Naive B cell (primary cell): ENCODE measurements at places on chromosomes 1 and 21.
A peak's percentile ranks its signal among the peaks of the same experiment; 100 is the strongest.

- DNase-seq: no peak
Observed at GRCh38 chr1:86471291-86471690, 2.6 kb downstream of the CLCA1 start.

DNA sequence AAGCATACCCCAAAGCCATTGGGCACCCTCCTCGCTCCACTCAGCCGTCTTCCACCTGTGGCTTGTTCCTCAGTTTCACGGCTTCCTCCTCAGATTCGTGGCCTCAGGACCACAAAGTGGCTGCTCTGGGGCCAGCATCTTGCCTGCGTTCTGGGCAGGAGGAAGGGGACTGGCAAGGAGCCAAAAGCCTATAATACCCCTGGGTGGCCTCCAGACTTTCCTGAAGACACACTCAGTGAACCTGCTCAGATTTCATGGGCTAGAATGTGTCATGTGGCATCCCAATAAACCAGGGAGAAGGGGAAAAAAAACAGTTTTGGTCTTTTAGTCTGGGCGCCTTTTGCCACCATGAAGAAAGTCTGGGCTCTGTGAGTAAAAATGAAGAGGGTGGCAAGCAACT, 62.0 kb downstream of the SDC3 start:
- DNase-seq: no peak

DNA sequence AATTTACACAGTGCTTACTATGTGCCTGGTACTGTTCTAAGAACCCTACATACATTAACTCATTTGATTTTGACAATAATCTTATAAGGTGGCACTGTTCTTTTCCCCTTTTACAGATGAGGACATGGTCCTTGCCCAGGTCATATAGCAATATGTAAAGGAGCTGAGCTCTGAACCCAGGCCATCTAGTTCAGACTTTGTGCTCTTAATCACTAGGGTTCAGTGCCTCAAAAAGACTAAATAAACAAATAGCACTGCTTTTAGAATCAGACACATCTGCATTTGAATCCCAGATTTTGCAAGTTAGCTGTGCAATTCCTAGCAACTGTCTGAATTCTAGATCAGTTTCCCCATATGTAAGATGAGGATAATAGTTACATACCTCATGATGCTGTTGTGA, 8.7 kb upstream of the BCAR3 start:
- no peak for DNase-seq

- DNase-seq: no peak
Observed at GRCh38 chr1:14500041-14500440, 98.4 kb upstream of the KAZN start.

GRCh38 chr1:204206121-204206520, 7.7 kb downstream of the GOLT1A start:
- no peak for DNase-seq

- peak; percentile 99 for DNase-seq
Observed at GRCh38 chr1:8817412-8818324, at the start of gene RERE. Gene RERE (minus strand): TSS chr1:8817640.

DNA sequence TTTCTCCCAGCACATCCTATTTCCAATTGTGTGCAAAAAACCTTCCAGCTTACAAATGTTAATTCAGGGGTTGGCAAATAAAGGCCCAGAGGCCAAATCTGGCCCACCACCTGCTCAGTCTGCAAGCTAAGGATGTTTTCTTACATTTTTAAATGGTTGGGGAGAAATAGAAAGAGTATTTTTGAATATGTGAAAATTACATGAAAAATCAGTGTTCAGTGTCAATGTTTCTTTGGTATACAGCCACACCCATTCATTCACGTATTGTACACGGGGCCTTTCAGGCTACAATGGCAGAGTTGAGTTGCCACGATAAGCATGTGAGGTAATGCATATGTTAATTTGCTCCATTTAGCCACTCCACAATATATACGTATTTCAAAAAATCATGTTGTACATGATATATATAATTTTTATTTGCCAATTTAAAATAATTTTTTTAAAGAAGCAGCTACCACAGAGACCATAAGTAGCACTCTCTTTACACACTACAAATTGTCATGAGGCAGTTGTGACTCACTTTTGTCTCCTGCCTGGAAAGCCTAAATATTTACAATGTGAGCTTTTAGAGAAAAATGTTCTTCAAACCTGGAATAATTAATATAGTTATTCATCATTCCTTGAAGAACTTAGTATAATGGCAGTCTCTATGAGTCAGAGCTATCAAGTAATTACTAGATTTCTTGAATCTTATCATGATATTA, 189.6 kb downstream of the SMYD3 start:
- DNase-seq: no peak

- DNase-seq: no peak
Observed at GRCh38 chr21:40393066-40393465, 453.9 kb downstream of the DSCAM start.

DNA sequence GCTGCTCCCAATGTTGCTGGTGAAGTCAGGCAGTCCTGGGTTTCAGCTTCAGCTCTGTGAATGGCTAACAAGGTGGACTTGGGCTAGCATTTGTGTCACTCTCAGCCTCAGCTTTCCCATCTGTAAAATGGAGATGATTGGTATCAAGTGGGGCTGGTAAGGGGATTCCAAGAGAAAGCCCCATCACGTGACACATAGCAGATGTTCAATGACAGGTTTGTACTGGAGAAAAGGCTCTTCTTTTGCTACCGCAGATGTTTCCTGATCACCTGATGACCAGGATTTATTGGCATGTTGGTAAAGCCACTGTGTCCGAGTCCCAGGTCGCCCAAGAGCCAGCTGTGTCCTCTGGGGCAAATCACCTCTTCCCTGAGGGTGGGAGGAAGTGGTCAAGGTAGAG, 335.0 kb downstream of the MATN1 start:
- DNase-seq: no peak

DNA sequence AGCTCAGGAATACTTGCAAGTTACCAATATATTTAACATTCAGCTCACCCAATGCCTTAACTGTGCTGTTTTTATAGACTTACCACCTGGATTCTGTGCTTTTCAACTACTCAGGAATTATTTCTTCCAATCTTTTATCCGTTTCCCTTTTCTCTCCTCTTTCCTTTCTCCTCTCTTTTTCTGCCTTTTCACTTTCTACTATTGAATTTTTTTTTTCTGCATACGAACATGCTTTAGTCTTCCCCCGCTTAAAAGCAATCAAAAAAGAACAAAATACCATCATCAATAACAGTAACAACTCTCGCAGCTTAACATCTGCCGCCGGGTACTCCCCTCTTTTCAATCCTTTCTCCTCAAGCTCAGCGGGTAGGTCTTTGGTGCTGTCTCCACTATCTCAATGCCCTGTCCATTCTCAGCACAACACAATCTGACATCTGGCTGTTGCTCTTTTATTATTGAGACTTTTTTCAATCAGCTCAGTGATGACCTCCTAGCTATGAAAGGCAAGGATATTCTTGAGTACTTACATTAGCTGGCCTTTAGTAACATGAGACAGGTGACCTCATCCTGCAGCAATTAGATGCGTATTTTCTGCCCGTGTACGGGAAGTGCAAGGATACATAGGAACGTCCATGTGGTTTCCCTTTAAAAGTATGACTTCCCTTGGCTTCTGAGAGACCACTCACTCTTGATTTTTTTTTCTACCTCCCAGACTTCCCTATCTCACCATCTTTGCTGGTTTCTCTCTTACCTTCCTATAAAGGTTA, 40.2 kb upstream of the SIPA1L2 start:
- no peak for DNase-seq

DNA sequence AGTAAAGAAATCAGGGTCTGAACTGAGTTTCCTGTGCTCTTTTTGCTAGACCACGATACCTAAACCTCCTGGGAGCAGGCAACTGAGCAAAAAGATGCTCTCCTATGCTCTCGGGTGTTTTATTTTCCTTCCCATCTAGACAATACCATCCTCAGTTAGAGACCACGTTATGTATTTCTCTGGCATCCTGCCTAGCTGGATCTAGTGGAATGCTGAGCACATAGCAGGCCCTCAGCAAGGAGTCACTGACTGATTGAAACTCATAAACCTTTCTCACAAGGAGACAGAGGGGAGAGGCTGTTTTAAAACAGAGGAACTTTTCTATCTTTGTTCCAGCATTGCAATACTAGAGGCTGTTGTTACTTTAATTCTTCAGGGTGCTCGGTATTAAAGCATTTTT, 168.0 kb downstream of the CYYR1 start:
- no peak for DNase-seq

- no peak for DNase-seq
Observed at GRCh38 chr1:71303617-71304041, 222.8 kb upstream of the ZRANB2 start.

DNA sequence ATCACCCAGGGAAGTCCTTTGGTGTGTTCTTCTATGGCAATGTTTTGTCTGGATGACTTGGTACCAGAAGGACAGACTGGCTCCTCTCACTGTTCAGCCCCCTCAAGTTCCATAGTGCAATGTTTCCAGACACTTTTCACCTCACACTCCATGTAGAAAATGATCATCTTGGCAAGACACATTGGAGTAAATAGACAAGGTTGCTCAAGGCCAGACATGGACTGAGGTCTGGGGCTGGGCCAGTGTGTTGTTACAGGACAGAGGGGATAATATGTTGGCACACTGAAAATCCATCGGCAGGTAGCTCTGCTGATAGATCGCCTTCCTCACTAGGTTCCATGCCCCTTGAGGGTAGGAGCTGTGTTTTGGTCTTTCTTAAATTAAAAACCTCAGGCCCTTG, 51.5 kb downstream of the C1orf21 start:
- DNase-seq: no peak

- DNase-seq: no peak
Observed at GRCh38 chr1:69551476-69552324, 16.0 kb upstream of the LRRC7 start.

DNA sequence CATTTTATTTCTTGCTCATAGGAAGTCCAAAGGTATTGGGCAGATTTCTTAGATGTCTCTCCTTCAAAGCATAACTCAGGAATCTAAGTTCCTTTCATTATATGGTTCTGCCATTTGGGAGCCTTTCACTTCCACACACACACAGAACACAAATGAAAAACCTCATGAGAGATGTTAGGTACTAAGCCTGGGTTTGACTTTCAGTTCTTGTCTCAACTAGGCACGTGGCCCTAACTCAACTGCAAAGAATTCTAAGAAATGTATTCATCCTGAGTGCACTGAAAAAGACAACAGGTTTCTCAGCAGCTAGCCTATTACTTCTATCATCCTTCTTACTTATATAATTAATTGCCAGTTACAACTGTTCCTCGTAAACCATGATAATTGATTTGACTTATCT, 190.0 kb upstream of the SAMSN1 start:
- no peak for DNase-seq

DNA sequence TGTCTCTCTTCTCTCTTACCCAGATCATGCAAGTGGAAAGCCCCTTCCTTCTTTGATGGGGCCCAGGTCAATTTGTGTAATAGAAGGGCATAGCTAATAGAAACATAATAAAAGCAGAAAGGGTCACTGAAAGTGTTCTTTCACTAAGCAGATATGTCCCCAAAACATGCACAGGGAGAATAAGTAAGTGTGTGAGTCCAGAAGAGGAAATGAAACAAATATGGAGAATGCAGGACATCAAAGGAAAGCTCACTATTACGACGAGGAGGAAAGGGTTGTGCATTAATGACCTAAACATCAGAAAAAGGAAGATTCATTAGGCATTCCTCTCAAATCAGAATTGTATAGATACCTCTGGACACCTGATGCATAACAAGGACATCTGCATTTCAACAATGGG, 81.4 kb upstream of the SMYD2 start:
- no peak for DNase-seq

GRCh38 chr1:8276932-8277331, 41.0 kb upstream of the SLC45A1 start:
- DNase-seq: no peak

GRCh38 chr1:150028322-150028721, 17.8 kb upstream of the OTUD7B start:
- DNase-seq: no peak

GRCh38 chr1:48105165-48105564, 108.0 kb upstream of the TRABD2B start:
- DNase-seq: no peak

DNA sequence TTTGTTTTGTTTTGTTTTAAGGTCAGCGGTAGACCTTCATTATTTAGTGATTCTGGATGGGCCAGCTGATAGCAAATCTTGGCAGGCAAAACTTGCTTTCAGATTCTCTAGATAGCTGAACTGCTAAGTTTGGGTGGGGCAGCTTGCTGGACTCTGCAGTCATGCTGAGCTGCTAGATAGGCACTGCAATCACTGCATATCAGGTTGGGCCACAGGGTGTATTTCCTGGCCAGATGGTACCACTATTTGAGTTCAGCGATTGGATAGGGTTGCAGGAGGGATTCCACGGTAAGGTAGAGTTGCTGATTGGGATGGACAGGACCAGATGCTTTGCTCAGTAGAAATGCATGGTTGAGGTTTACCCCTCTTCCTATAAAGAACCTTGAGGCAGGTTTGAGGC, 579.3 kb upstream of the ADGRL4 start:
- DNase-seq: no peak

GRCh38 chr1:150925080-150925479, 1.1 kb upstream of the SETDB1 start:
- DNase-seq: peak; percentile 9

DNA sequence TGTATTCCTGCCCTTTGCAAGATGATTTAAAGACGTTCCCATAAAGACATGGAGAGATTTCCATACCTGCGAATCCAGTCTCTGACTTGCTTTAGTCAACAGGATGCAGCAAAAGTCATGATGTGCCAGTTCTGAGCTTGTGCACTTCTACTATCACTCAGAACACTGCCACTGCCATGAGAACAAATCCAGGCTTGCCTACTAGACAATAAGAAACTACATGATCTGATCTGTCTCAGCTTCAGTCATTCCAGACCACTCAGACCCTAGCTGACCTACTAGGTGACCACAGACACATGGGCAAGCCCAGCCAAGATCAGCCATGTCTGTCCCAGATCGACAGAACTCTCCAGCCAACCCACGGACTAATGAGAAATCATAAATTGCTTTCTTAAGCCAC, 219.2 kb downstream of the RRAGC start:
- DNase-seq: no peak

DNA sequence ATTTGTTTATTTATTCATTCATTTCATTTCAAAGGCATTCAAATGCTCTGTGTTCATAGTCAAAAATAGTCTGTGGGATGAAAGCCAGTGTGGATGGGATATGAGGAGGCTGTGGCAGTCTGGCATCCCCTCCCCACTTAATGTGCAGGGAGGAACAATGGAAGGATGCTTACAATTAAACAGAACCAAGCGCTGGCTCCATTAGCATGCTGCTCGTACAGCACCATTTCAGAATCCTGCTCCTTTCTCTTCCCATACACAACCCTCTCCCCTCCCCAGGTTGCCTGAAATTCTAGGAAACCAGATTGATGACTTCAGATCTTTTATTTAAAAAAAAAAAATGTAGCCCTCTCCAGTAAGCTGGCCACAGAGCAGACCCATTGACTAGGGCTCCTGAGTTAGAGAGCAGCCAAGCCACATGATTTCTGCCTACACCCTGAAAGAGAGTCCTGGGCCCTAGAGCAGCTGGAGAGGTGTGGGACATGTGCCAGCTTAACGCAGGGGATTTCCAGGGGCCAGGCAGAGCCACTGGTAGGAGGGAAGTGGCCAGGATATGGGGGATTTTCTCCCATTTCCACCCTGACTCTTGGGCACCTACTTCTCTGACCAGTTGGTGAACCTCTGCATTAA, 205.2 kb downstream of the ASTN1 start:
- no peak for DNase-seq
